ENCODE measurements at places on chromosomes 1 and 21.

DNA sequence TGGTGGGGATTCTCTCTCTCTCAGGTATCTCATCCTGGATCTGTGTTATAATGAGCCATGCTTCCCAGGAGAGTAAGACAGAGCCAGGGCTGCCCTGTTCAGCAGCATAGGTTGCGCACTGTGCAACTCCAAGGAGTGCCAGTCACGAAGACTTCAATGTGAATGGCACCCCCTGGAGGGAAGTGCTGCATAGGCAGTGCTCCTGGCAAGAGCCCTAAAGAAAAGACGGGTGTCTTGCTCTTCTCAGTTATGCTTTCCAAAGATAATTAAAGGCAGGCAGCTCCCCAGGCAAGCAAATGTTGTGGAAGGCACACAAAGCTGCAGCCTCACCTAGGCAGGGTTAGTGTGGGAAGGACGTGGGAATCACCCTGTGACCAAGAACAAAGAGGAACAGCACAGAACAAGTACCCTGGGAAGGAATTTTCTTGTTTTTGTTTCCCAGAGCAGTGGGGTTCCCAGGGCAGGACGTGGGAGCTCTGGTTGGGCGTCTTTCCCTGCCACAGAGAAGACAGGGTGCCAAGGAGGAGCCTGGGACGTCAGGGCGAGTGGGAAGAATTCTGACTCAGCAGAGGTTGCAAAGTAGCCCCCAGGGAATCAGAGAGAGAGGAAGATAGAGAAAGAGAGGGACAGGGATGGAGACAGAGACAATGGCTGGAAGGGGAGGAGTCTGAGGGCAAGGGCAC lies 120.9 kb downstream of the KCNN3 start:
- DNase-seq = no peak

GRCh38 chr1:26574719-26575251 lies 45.2 kb downstream of the RPS6KA1 start:
- no peak for DNase-seq

- peak; percentile 63 for DNase-seq
Measured at GRCh38 chr1:153422450-153423068, 6.2 kb downstream of the S100A7A start.

- DNase-seq = no peak
Measured at GRCh38 chr1:220280249-220280648, 8.0 kb upstream of the RAB3GAP2 start.

DNA sequence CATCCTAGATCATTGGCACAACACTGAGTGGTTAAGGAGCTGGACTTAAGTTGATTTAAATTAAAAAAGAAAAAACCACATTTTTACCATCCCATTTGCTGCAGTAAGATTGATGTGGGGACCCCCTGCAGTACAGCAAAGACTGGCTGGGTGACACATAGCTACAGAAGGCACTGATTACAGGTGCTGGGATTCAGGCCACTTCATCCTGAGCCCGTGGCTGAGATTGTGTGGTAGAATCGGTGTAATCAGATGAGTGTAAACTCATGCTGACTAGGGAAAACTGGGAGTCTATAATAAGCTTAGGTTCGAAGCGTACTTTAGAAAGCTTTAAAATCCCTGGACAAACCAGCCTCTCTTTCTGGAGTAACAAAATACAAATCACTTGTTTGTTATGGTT lies 70.1 kb downstream of the SLC25A24 start:
- DNase-seq = no peak

- DNase-seq = no peak
Measured at GRCh38 chr21:32329331-32329730, 30.7 kb downstream of the MRAP start.

GRCh38 chr1:54109129-54110090 lies 43.4 kb downstream of the CDCP2 start:
- DNase-seq = no peak

- DNase-seq = no peak
Measured at GRCh38 chr1:86705665-86705985, 1.2 kb downstream of the SH3GLB1 start.

- no peak for DNase-seq
Measured at GRCh38 chr21:32666258-32666657, 54.1 kb upstream of the CFAP298 start.

- DNase-seq = no peak
Measured at GRCh38 chr1:149917571-149918144, at the start of gene SV2A. Gene SV2A (minus strand): TSS chr1:149917844. CDS start chr1:149913840, 4,004 bp downstream.

DNA sequence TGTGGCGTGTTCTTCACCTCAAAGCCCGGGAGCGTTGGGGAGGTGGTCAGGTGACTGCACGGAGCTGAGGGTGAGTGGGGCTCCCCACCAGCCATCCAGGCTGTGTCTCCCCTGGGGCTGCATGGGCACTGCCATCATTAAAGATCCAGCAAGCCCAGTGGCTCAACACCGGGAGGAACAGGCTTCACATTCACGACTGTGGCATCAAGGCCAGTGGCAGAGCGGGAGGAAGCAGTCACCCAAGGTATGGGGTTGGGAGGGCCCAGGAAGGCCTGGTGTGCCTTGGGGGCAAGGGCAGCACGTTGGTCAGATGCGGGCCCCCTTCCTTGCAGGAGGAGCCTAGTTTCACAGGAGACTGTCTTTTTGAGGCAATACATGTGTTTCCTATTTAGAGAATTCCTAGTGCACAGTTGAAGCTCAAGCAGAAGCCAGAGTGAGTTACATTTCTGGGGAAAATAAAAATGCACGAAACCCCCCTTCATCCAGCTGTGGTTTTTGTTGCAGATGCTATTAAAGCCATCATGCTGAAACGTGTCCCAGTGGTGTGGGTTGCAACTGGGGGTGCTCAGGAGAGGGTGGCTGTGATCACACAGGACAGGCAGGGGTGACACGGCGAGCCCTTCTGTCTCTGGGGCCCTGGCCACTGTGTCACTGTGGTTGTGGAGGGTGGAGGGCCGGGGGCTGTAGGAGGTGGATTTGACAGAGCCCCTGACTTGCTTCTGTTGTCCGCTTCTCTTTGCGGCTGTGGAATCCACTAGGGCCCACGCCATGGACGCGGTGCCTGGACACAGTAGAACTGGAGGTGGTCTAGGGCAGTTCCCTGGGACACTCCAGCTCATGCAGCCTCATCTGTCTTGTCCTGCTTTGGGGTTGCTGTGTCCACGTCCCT lies 34.1 kb downstream of the SNAP47 start:
- no peak for DNase-seq

DNA sequence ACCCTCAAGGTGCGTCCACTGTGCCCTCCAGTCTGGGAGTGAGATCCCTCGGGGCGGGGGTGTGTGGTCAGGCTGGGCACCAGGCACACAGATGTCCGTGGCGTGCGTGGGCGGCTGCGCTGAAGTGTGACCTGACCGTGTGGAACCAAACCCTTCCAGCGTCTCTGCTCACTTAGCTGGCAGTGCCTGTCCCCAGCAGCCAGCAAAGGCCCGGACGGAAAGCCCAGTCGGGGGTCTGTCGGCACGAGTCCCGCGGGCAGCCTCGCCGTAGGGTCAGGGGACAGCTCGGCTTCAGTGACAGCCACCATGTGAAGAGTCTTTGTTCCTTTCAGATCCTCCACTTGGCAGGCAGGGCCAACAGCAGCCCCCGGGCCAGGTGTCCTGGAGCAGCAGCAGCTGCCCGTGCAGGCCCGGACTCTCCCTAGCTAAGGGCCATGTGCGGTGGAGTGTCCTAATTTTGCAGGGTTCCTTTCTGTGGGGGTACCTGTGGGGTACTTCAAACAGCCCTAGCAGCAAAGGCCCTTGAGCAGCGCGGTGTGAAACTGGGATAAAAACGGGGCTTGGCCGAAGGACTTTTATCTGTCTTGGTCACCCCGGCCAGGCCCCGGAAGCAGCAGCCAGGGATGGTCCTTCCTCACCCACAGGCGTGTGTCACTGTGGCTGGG lies 11.6 kb downstream of the TTLL10 start:
- no peak for DNase-seq

DNA sequence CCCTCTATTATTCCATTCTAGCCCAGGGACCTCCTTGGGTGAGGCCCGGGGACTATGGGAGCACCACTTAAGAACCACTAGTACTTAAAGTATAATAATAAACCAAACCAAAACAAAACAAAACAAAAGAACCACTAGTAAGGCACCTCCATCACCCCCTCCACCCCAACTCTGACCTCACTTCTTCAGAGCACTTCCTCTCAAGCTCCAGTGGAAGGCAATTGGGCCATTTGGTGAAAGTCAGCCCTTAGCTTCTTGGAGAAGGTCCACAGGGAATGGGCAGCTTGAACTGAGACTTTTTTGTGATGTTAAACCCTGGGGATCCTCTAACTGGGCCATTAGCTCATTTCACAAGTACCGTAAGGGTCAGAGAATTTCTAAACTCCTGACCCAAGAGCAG lies 237.3 kb downstream of the RHOU start:
- DNase-seq = no peak

GRCh38 chr1:212396638-212397037 lies 18.0 kb downstream of the PACC1 start:
- DNase-seq = no peak

DNA sequence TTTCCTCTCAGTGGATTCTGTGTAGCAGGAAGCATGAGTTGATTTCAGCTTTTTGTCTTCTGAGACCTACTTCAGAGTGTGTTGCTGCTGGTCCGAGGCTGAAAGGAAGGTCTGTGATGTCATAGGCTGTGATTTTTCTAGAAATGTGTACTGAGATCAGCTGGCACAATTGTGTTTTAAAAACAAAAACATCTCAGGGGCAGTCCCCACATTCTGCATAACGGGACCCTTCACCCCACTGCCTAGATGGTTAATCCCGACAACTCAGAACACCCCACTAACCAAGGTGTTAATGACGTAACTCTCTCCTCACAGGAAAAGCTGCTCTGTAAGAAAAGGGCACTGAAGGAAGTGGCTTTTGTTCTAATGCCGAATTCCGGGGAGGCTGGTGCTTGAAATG lies 59.8 kb upstream of the PPP2R5A start:
- no peak for DNase-seq

GRCh38 chr1:32771561-32772280 lies 45.4 kb downstream of the YARS1 start:
- no peak for DNase-seq

GRCh38 chr1:94599095-94599813 lies 57.7 kb upstream of the F3 start:
- DNase-seq = no peak

- DNase-seq = no peak
Measured at GRCh38 chr1:24415910-24416665, 486 bp downstream of the NIPAL3 start.

- no peak for DNase-seq
Measured at GRCh38 chr1:172122381-172122780, 281.1 kb downstream of the DNM3 start.

DNA sequence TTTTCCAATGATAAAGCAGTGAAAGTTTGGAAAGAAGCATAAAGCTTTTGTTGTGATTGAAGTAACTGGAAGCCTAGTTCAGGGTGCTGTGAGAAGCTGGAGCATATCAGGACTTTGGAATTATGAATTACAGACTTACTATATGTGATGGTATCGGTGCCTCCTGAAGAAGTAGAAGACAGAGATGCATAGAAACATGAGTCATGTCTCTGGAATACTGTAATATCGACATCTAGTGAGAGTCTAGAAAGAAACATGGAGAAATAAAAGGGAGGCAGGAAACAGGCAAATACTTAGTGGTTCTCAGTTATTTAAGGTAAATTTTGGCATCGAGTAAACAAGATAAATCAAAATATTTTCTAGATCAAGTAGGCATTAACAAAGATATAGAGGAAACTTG lies 103.0 kb downstream of the CAMTA1 start:
- DNase-seq = no peak

DNA sequence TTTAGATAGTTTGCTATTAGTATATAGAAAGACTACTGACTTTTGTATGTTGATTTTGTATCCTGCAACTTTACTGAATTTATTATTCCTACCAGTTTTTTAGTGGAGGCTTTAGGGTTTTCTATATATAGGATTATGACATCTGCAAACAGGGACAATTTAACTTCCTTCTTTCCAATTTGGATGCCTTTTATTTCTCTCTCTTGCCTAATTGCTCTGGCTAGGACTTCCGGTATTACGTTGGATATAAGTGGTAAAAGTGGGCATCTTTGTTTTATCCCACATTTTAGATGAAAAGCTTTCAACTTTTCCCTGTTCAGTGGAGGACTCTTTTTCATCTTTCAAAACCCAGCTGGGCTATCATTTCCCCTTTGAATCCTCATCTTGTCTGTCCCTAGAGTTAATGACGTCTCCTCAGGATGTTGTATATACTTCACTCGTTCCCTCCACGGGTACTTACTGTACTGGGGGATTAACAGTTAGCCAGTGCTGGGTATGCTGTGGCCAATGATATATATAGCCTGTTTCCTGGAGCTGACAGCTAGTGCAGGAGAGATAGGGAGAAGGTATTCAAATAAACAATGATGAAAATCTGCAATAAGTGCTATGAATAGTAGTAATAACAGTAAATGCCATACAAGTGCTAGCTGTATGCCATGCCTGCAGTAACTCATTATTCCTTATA lies 9.8 kb downstream of the ACOT11 start:
- no peak for DNase-seq

GRCh38 chr1:162732566-162733335 lies 57.8 kb upstream of the HSD17B7 start:
- DNase-seq = no peak

GRCh38 chr1:149986486-149987296 lies 23.8 kb downstream of the OTUD7B start:
- DNase-seq = no peak

DNA sequence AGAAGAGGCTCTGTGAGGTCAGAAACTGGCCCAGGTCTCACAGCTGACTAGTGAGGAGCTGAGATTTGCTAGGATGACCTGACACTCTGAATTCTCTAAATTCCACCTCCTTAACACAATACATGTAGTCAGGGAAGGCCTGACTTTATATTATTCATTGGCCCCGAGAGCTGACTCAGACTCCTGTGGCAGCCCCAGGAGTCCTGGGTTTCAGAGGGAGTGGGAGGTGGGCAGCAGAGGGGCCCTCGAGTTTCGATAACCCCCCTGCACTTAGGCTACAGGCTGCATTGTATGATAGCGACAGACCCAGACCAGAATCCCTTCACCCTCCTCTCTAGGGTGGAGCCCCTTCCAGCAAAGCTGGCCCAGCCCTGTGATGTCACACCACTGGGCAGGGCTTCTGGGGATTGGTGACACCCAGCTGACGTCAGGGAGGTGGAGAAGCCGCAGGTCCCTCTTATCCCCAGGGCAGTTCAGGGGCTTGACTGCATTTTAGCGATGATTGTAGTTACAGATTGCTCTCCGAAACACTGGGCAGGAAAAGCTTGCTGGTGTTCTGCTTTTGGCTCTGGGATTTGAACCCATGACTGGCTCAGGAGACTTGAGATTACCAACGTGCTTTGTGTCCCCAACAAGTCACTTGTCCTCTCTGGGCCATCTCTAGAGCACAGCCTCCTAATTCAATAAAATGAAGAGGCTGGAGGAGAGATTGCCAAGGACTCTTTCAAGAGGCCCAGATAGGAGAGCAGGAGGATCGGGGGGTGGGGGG lies 17.0 kb upstream of the GPR37L1 start:
- DNase-seq = no peak

DNA sequence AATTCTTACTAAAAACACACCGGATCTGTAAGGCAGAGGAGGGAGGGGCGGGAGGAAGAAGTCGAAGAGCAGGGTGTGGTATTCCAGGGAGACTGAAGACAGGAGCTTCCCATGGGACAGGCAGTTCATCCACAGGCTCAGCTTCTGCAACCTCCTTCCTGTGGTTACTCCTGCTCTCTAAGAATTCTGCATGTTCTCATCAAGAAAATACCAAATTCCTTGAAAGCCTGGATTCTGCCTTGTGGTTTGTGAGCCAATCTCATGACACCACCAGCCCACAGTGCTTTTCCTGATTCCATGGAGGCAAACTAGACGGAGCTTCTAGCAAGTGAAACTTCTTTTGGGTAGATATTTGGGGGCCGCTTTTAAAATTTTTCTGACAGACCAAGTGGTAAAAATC lies 1.1 kb upstream of the ST6GALNAC3 start:
- DNase-seq = no peak

GRCh38 chr1:49333906-49334305 lies 557.2 kb upstream of the BEND5 start:
- DNase-seq = no peak

Data from stimulated activated CD4-positive, alpha-beta T cell treated with anti-CD3 and anti-CD28 coated beads, Interleukin-12 subunit alpha, Interleukin-12 subunit beta, amount 100 ng/mL, for 24 hours (primary cell).